NCI-H460 (cell line): ENCODE measurements at places on chromosomes 1 and 21. TPM values are rescaled to one million over a fixed set of nuclear protein-coding genes. Genes with fewer than 3 reads are reported as not detected.

DNA sequence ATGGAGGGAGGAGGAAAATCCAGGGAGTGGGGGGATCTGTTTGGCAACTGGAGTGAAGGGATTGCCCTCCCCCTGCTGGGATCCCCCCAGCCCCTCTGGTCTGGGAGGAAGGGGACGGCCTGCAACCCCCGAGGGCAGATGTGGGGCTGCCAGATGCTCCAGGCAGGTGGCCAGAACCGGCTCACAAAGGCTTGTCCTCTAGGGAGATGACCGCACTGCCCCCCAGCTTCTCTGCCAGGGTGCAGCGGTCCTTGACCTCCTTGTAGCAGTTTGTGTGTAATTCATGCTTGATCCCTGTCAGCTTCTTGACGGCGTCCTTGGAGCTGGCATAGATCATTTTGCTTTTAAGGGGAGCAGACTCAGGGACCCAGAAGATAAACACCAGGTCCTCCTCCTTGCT lies 69.2 kb downstream of the ROR1 start:
- DNase-seq = no peak

DNA sequence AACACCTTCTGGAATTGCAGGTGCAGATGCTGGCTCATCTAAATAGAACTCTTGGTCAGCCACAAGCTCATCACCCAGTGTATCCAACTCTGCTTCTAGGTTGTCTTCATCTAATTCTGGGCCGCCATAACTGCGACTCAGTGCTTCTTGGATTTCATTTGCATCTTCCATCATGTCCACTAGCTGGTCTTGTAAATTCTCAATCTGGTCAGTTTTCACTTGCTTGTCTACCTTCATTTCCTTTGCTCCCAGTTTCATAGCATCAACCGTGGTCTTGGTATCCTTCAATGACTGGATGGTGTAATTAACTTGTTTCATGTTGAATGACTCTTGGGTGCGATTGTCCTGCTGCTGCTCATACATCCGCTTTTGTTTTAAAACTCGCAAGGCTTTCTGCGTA lies 10.3 kb downstream of the ZBED6 start:
- no peak for DNase-seq

- no peak for DNase-seq
These were observed 717.9 kb downstream of the AMY1C start for GRCh38 chr1:104467590-104467989.

Gene SPAG17
- not detected in 2 replicates for total RNA-seq
